ENCODE measurements at places on chromosomes 1 and 21. TPM values are rescaled to one million over a fixed set of nuclear protein-coding genes. Genes with fewer than 3 reads are reported as not detected.
A peak's percentile ranks its signal among the peaks of the same experiment; 100 is the strongest.

GRCh38 chr1:11013160-11013531 is 692 bp downstream of the TARDBP start:
- no peak for DNase-seq

- DNase-seq: peak; percentile 15
These were observed 1.7 kb upstream of the KRTAP7-1 start for GRCh38 chr21:30831194-30831765.

Gene PRAMEF7
- not detected for total RNA-seq

DNA sequence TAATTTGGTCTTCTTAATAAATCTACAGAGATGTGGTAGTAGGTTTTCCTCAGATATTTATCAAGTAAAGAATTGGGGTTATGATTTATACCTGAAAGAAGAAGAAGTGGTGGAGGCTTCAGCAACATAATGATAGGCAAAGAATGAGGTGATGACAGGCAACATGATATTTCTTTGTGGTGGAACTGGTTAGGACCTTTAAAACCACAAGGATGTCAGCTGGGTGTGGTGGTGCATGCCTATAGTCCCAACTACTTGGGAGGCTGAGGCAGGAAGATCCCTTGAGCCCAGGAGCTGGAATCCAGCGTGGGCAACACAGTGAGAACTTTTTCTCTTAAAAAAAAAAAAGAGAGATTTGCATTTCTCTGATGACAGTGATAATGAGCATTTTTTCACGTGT is 34.1 kb upstream of the COL11A1 start:
- no peak for DNase-seq

DNA sequence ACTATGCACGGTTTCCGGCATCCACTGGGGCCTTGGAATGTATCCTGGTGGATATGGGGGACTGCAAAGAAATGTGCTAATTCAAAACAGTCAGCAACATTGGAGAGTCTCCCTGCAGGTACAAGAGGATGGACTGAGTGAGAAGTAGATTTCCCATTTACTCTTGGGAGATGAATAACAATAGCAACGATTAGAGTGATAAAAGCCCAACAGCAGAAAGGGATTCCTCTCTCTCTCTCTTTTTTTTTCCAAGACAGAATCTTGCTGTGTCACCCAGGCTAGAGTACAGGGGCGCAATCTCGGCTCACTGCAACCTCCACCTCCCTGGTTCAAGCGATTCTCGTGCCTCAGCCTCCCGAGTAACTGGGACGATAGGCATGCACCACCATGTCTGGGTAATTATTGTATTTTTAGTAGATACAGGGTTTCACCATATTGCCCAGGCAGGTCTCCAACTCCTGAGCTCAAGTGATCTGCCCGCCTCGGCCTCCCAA is 5.0 kb upstream of the SHCBP1L start:
- no peak for DNase-seq

Gene MX2
- total RNA-seq: 12.5 TPM

DNA sequence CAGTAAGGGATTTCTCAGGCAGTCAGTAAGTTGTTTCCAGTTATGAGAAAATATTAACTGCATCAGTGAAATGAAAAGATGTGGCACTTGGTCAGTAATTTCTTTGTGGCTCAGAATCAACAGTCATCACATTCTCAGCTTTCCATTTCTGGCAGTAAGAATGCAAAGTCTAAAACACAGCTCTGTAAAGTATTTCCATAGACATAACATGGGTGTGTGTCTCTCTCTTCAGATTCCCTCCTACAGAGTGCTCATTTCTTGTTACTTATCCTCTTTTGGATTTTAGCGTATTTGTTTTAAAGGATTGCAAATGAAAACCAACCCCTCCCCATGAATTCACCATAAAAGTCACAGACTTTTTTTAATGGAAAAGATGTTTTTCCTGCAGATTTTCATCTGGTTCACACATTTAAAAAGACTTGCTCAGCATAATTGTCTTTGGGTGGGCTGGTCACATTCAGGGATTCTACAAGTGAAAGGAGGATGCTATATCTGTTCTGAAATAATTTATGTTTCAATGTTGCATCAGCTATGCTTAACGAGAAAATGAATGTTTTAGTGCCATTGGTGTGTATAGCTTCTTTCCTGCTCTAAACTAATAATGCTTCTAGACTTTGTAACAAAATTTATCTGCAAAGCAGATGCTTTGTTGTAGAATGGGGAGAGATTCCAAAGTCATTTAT is 34.6 kb upstream of the CD55 start:
- DNase-seq: no peak

GRCh38 chr1:202154766-202155477 is 5.5 kb downstream of the PTPN7 start:
- peak; percentile 67 for DNase-seq

GRCh38 chr1:235074523-235075047 is 54.1 kb downstream of the TOMM20 start:
- DNase-seq: peak; percentile 76

- peak; percentile 16 for DNase-seq
These were observed 685.0 kb downstream of the ADGRL2 start for GRCh38 chr1:82485591-82486369.

DNA sequence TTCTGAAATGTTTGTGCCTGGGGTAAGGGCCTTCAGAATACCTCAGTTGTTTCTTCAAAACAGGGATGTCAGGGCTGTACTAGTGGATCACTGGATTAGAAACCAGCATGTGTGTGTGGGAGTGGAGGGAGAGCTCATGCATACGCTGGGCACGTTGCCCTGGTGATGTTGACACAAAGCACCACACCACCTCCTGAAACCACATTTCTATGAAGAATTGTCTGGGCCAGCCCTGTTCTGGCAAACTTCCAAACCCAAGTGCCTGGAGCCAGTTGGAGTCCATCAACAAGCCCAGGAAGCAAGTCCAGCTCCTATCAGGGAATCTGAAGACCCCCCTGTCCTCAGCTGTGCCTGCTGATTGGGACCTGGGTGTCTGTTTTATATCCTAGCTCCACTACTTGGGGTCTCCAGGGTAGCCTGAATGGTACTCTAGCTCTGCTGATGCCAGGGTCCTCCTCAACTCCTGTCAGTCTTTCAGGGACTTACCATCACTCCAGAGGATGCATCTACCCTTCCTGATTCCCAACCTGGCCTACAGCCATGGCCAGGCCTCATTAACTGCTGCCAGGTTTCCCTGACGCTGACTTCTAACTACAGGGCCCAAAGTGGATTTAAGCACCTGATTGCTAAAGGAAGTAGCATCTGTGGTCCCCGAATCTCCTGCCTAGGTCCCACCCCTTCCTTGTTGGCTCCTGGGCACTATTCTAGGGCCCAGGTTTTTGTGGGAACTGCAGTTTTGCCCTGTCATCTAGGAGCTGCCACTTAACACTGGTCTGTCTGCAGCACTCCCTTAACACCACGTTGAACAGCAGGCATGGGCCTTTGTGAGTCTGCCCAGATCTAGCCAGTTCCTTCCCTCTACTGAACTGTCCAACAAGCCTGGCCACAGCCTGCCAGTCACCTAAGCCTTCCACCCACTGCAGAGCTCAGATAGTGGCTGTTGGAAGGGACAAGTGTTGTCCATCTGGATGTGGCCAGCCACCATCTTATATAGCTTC is 45.5 kb downstream of the LPAR3 start:
- DNase-seq: peak; percentile 100

DNA sequence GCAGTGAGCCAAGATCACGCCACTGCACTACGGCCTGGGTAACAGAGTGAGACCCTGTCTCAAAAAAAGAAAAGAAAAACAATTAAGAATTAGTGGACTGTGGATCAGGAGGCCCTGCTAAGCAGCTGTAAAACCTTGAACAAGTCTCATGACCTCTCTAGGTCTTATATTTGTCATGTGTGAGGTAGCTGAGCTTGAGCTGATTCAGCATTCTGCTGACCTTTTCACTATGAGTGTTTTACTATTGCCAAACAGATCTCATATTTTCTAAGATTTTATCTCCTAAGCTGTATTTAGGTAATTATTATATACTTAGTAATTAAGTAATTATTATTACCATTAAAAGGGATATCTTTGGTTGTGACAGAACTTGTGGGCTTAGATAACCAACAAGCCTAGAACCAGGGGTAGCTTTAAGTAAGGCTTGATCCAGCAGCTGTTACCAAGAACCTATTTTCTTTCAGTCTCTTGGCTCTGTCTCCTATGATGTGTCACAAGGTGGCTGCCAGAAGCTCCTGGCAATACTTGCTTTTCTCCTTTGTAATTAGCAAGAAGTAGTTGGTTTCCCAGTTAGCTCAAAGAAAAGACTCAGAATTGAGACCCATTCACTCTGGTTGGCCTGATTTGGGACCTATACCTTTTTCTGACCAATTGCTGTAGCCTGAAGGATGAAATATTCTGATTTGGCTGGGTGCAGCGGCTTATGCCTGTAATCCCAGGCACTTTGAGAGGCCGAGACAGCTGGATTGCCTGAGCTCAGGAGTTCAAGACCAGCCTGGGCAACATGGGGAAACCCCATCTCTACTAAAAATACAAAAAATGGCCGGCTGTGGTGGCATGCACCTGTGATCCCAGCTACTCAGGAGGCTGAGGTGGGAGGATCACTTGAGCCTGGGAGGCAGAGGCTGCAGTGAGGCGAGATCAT is 8.5 kb upstream of the ZC3H12A start:
- no peak for DNase-seq

DNA sequence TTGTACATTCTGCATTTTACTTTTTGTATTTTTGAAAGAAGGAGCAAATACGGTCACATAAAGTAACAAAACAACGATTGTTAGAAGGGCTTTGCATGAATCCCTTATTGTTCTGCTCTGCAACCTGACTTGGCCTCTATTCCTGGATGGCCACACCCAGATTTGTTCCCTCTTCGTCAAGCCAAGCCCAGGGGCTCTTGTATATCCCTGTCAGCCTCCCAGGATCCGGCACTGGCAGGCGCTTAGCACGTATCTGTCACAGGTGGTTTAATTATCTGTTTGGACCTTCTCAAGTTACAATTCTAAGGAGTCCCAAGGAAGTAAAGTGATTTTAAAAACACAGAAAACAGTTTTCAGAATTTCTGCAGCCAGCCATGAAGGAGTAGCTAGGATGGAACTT is 28.0 kb downstream of the CRYAA start:
- no peak for DNase-seq

GRCh38 chr1:30824736-30825429 is 67.3 kb upstream of the LAPTM5 start:
- DNase-seq: no peak

Gene NDUFS5
- 1,593 TPM for total RNA-seq

DNA sequence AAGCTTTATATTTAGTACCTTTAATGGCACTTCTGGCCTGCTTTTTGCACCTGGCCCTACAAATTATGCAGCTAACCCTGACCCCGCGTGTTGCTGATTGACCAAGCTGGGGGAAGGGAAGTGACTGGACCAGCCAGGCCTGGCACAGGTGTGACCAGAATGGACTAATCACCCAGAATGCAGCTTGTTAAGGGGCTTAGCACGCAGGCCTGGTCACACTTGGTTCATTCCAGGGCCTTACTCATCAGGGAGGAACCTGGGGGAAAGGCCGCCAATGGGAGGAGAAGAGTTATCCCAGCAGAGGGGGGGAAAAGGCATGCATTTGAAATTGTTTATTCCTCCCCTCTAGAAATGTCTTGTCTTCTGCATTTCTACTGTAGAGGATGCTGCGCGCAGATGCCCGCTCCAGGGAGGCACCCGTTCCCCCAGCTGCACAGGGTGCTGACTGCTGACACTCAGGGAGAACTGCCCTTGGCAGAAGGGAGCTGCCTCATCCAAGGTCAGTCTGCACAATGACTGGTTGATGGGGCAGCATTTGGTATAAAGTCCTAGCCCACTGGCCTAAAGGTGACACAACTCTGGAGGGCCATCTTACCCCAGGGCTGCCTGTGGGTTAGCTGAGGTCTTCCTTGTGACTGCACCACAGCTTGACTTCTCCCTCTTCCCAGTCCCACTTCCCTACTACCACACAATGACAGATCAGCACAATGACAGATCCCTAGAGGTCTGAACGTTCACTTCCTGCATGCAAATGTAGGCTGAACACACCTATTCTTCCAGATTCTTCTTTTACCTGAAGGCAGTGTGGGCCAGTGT is 29.0 kb downstream of the DHCR24 start:
- peak; percentile 84 for DNase-seq

DNA sequence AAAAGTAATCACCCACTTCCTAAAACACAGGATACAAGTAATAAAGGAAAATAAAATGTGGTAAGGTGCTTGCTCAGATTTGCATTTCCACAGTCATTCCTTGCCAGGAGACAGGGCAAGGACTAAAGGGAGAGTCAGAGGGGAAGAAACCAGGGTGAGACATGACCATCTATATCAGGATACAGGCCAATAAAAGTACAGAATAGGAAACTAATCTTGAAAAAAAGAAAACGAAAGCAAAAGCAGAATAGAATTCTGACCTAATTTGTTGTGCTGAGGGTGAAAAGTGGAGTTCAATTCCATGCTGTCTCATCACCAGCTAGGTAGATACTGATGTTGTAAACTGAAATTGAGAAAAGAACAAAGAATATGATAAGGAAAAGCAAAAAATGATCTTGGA is 27.3 kb downstream of the JMJD4 start:
- DNase-seq: no peak

Gene NTRK1
- 0.40 TPM for total RNA-seq

DNA sequence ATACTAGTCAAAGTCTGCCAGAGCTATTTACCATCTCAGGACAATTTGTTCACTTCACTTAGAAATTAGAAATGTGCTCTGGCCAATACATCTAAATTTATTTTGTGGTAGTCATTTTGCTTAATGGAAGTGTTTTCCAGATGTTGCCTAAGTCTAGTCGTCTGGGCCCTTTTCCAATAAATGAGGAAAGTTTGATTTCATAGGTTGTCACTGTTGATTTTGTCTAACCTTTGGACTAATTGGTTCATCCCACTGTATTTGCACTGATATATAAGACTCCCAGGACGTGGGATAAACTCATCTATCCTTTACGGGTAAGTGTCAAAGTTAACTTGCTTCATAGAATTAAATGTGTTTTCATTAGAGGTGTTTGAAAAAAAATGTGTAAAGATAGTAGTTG is 79.1 kb downstream of the TPR start:
- DNase-seq: no peak

Gene FBXO28
- 32.1 TPM for total RNA-seq

- no peak for DNase-seq
These were observed 91.6 kb downstream of the DNAH14 start for GRCh38 chr1:225021037-225021436.

- DNase-seq: peak; percentile 94
These were observed 71.1 kb upstream of the ERRFI1 start for GRCh38 chr1:8097077-8097799.

Gene PDC
- not detected for total RNA-seq

Gene LYST
- 10.9 TPM for total RNA-seq
